ENCODE measurements at places on chromosomes 1 and 21. TPM values are rescaled to one million over a fixed set of nuclear protein-coding genes. Genes with fewer than 3 reads are reported as not detected.

GRCh38 chr1:236942431-236942830 is 61.8 kb downstream of the MT1HL1 start:
- H3K27me3 ChIP-seq, result peaks cover 74% of the 10 kb centered on the region
- no peaks in the 10 kb centered on the region for H3K36me3 ChIP-seq
- no peak overlapping the region for H3K4me3 ChIP-seq
- no peaks in the 10 kb centered on the region for H3K4me1 ChIP-seq
- no peak overlapping the region for H3K27ac ChIP-seq
- DNase-seq, result no peak

- H3K4me3 ChIP-seq, result no peak overlapping the region
- no peak overlapping the region for H3K27ac ChIP-seq
- peak; percentile 52 for DNase-seq
- H3K4me1 ChIP-seq, result 0 out of 2 replicates have a peak, but pooled peaks cover 4% of the 10 kb centered on the region
- H3K36me3 ChIP-seq, result no peaks in the 10 kb centered on the region
- no peaks in the 10 kb centered on the region for H3K27me3 ChIP-seq
Measured at GRCh38 chr1:235783148-235783776, 83.4 kb downstream of the LYST start.

GRCh38 chr1:31145648-31146047 is 80.1 kb upstream of the PUM1 start:
- H3K4me3 ChIP-seq, result no peak overlapping the region
- H3K4me1 ChIP-seq, result no peaks in the 10 kb centered on the region
- H3K27ac ChIP-seq, result no peak overlapping the region
- no peak for DNase-seq

DNA sequence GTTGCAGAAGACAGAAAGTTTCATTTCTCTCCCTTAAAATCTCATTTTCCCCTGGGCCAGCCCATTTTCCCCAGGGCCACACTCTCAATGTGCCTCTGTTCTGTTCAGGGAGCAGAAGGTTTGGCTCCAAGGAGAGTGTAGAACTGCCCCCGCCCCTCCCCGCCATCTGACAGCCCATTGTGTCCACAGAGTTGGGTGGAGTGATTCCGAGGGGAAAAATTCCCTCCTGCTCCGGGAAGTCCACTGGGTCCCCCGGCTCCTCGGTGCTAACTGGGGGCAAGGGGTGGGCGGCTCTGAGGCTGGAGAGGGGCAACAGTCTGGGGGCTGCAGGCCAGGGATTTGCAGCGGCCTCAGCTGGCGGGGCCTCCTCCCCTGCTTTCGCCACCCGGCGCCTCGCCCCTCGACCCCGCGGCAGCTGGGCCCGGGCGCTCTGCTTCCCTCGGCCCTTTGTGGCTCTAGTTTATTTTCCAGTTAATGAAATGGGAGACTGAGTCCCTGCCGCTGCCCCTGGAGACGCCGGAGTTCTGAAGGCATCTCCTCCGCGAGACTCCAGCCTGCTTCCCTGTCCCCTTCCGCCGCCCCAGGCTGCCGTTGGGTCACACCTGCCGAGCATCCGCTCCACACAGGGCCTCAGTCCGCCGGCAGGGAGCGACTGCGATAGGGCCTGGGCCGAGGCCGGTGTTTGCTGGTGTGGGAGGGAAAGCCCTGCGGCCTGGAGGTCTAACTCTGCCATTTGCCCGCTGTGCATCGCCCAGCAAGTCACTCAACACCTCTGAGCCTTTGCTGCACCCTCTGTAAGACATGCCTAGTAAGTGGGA is 14.7 kb upstream of the KIRREL1 start:
- peaks cover 26% of the 10 kb centered on the region for H3K27me3 ChIP-seq
- no peaks in the 10 kb centered on the region for H3K36me3 ChIP-seq
- no peaks in the 10 kb centered on the region for H3K4me1 ChIP-seq
- no peak overlapping the region for H3K4me3 ChIP-seq
- no peak for DNase-seq

GRCh38 chr1:58030456-58030855 is 516.1 kb downstream of the OMA1 start:
- H3K27me3 ChIP-seq, result no peaks in the 10 kb centered on the region
- H3K4me1 ChIP-seq, result no peaks in the 10 kb centered on the region
- DNase-seq, result no peak
- H3K4me3 ChIP-seq, result no peak overlapping the region
- H3K27ac ChIP-seq, result no peak overlapping the region

GRCh38 chr1:6496365-6496721 is 4.9 kb upstream of the PLEKHG5 start:
- H3K4me1 ChIP-seq, result peaks cover 16% of the 10 kb centered on the region
- no peaks in the 10 kb centered on the region for H3K27me3 ChIP-seq
- H3K36me3 ChIP-seq, result no peaks in the 10 kb centered on the region

GRCh38 chr1:13775916-13776315 is 75.9 kb downstream of the PRDM2 start:
- H3K36me3 ChIP-seq, result no peaks in the 10 kb centered on the region
- H3K4me1 ChIP-seq, result no peaks in the 10 kb centered on the region
- H3K27me3 ChIP-seq, result no peaks in the 10 kb centered on the region
- H3K27ac ChIP-seq, result no peak overlapping the region
- DNase-seq, result no peak

GRCh38 chr1:219323426-219323825 is 149.7 kb downstream of the LYPLAL1 start:
- no peaks in the 10 kb centered on the region for H3K27me3 ChIP-seq
- no peak overlapping the region for H3K27ac ChIP-seq
- no peak overlapping the region for H3K4me3 ChIP-seq
- no peaks in the 10 kb centered on the region for H3K36me3 ChIP-seq
- peaks cover 31% of the 10 kb centered on the region for H3K4me1 ChIP-seq

GRCh38 chr1:156660752-156661112 is 16.5 kb downstream of the NES start:
- no peak for DNase-seq
- H3K36me3 ChIP-seq, result peaks cover 16% of the 10 kb centered on the region
- peak overlapping the region; percentile 73 for H3K4me3 ChIP-seq
- peaks cover 26% of the 10 kb centered on the region for H3K4me1 ChIP-seq
- H3K27ac ChIP-seq, result peak overlapping the region; percentile 86

- H3K36me3 ChIP-seq, result no peaks in the 10 kb centered on the region
- no peaks in the 10 kb centered on the region for H3K27me3 ChIP-seq
- no peak for DNase-seq
- no peaks in the 10 kb centered on the region for H3K4me1 ChIP-seq
Measured at GRCh38 chr1:31069392-31069791, 3.9 kb upstream of the PUM1 start.

- no peak for DNase-seq
- no peaks in the 10 kb centered on the region for H3K36me3 ChIP-seq
- no peak overlapping the region for H3K4me3 ChIP-seq
- no peaks in the 10 kb centered on the region for H3K27me3 ChIP-seq
- no peak overlapping the region for H3K27ac ChIP-seq
Measured at GRCh38 chr21:25572861-25573310, 34.4 kb downstream of the MRPL39 start.

DNA sequence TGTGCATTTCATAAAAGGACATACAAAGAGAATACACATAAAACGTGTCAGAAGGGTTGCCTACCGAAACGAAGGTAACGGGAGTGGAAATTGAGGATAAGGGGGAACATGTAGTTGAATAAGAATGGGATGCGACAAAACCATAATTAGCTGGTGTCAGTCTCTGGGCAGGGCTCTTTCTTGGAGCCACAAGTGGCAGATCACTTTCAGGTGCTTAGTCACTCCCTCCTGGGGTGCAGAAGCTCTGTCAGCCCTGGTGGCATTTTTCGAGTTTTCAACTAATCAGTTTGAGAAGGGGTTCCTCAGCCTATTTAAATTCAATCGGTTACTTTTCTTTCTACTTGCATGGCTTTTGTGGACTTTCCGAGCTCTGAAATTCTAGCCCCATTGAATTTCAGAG is 133.9 kb upstream of the IGSF21 start:
- H3K4me1 ChIP-seq, result no peaks in the 10 kb centered on the region
- H3K27ac ChIP-seq, result no peak overlapping the region
- DNase-seq, result no peak
- no peak overlapping the region for H3K4me3 ChIP-seq

DNA sequence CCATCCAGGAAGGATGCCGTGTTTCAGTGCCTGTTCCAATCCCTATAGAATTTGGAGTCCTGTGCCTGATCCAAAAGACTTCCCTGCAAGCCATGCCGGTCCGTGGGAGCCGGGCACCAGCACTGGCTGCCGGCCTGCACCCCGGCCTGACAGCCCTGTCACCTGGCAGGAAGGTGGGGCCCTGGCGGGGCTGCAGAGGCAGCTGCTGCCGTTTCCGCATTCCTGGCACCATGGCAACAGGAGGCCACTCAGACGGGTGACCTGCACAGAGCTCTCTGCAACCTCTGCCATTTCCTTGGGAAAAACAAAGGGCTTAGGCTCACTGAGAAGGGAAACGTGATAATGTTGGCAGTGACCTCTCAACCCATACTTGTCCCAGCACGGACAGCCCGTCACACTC is 63.2 kb upstream of the TMEM51 start:
- no peak overlapping the region for H3K27ac ChIP-seq
- no peaks in the 10 kb centered on the region for H3K27me3 ChIP-seq
- peak; percentile 91 for DNase-seq
- H3K36me3 ChIP-seq, result no peaks in the 10 kb centered on the region

- no peaks in the 10 kb centered on the region for H3K27me3 ChIP-seq
- peak; percentile 70 for DNase-seq
- peak overlapping the region; percentile 50 for H3K27ac ChIP-seq
- H3K36me3 ChIP-seq, result no peaks in the 10 kb centered on the region
Measured at GRCh38 chr21:26098772-26099397, 71.7 kb downstream of the APP start.

- no peak for DNase-seq
- no peaks in the 10 kb centered on the region for H3K36me3 ChIP-seq
- H3K27ac ChIP-seq, result no peak overlapping the region
- H3K4me3 ChIP-seq, result no peak overlapping the region
Measured at GRCh38 chr21:17343055-17343454, 169.8 kb upstream of the CXADR start.

DNA sequence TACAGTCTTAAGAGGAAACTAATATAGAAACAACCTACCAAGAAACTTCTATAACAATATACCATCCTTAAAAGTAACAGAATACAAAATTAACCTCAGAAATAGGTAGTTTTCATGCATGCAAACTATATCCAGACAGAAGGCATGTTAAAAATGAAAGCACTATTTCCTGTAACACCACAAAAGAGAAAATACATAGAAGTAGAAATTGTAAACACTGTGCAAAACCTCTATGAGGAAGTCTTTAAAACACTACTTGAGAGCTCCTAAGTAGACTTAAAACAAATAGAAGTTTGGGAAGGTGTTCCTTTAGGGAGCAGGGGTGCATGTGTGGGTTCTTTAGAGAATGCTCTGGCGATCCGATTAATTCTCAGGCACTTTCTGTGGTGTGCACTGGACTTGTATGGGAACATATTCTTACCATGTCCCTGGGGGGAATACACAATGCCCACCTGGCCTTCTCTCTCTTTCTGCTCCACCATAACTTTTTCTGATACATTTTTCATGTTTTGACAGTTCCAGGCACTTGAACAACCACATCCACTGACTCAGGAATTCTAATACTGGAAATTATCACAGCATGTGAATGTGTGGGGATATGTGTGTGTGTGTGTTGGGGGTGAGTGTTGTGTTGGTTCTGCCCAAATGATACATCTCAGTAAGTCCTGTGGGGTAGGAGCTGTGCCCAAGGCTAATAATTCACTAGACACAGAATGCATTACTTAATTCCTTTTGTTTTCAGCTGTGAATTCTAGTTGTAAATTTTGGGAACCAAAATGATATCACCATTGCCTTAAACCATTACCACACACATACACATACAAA is 866.3 kb upstream of the B3GALT2 start:
- DNase-seq, result no peak
- H3K4me3 ChIP-seq, result no peak overlapping the region
- no peak overlapping the region for H3K27ac ChIP-seq
- no peaks in the 10 kb centered on the region for H3K4me1 ChIP-seq
- H3K36me3 ChIP-seq, result no peaks in the 10 kb centered on the region

- no peaks in the 10 kb centered on the region for H3K36me3 ChIP-seq
- no peaks in the 10 kb centered on the region for H3K4me1 ChIP-seq
- no peaks in the 10 kb centered on the region for H3K27me3 ChIP-seq
- DNase-seq, result no peak
Measured at GRCh38 chr1:185789501-185790193, 55.5 kb downstream of the HMCN1 start.

- no peak overlapping the region for H3K4me3 ChIP-seq
- 0 out of 2 replicates have a peak, but pooled peaks cover 7% of the 10 kb centered on the region for H3K36me3 ChIP-seq
- H3K27me3 ChIP-seq, result no peaks in the 10 kb centered on the region
- H3K4me1 ChIP-seq, result peaks cover 19% of the 10 kb centered on the region
Measured at GRCh38 chr1:63622849-63623566, 29.8 kb downstream of the PGM1 start.

DNA sequence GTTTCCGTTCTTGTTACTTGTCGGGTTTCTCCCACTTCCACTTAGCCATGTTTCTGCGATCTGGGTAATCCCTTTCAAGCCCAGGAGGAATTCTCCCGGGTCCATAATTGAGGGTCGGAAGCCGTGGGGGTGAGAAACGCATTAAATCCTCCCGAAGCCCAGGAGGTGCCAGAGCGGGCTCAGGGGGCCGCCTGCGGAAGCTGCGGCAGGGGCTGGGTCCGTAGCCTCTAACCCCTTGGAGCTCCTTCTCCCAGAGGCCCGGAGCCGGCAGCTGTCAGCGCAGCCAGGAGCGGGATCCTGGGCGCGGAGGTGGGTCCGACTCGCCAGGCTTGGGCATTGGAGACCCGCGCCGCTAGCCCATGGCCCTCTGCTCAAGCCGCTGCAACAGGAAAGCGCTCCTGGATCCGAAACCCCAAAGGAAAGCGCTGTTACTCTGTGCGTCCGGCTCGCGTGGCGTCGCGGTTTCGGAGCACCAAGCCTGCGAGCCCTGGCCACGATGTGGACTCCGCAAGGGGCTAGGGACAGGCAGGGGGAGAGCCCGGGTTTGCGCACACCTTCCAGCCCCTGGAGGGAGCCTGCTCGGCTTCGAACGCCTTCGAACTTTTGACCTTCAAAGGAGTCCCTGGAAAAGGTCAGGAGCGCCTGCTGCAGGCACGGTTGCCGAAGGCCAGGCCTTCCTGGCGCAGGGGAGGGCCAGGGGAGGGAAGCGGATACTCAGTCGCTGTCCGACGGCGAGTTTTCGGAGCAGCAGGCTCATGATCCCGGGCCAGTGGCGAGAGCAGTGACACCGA is 1.7 kb upstream of the SIM2 start:
- H3K4me3 ChIP-seq, result peak overlapping the region; percentile 65
- no peak overlapping the region for H3K27ac ChIP-seq
- no peak for DNase-seq
- H3K36me3 ChIP-seq, result no peaks in the 10 kb centered on the region
- no peaks in the 10 kb centered on the region for H3K27me3 ChIP-seq

DNA sequence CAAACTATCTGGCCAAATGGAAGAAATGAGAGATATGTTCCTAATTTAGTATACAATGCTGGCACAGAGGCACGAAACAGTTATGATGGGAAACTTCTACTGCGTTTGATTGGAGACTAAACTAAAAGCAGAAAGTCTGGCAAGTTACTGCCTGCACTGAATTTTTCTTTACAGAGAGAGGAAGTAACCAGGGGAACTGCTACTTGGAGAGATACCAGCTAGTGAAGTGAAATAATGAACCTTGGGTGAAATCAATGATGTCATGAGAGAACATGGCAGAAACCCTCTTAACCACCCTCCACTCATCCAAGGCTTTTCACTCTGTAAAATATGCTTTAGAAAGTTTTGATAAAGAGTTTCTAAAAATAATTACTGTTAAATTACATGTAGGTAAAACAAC is 29.3 kb downstream of the NIBAN1 start:
- H3K4me1 ChIP-seq, result no peaks in the 10 kb centered on the region
- H3K4me3 ChIP-seq, result no peak overlapping the region
- no peaks in the 10 kb centered on the region for H3K27me3 ChIP-seq
- DNase-seq, result no peak

- peak; percentile 77 for DNase-seq
- H3K4me1 ChIP-seq, result peaks cover 15% of the 10 kb centered on the region
- peak overlapping the region; percentile 51 for H3K4me3 ChIP-seq
- H3K36me3 ChIP-seq, result no peaks in the 10 kb centered on the region
- H3K27ac ChIP-seq, result no peak overlapping the region
- no peaks in the 10 kb centered on the region for H3K27me3 ChIP-seq
Measured at GRCh38 chr1:30684881-30685795, 38.2 kb downstream of the MATN1 start.

MFAP2 gene
- 12.5 TPM for total RNA-seq

CELA3B gene
- total RNA-seq, result not detected

ATP5IF1 gene
- 146 TPM for total RNA-seq

LPAR3 gene
- total RNA-seq, result not detected

All from PC-9 (cell line).